AG10803 (cell line): ENCODE measurements at places on chromosomes 7 and 10.
A peak's percentile ranks its signal among the peaks of the same experiment; 100 is the strongest.

GRCh38 chr7:93205046-93205445 lies 21.2 kb downstream of the HEPACAM2 start:
- DNase-seq: no peak

DNA sequence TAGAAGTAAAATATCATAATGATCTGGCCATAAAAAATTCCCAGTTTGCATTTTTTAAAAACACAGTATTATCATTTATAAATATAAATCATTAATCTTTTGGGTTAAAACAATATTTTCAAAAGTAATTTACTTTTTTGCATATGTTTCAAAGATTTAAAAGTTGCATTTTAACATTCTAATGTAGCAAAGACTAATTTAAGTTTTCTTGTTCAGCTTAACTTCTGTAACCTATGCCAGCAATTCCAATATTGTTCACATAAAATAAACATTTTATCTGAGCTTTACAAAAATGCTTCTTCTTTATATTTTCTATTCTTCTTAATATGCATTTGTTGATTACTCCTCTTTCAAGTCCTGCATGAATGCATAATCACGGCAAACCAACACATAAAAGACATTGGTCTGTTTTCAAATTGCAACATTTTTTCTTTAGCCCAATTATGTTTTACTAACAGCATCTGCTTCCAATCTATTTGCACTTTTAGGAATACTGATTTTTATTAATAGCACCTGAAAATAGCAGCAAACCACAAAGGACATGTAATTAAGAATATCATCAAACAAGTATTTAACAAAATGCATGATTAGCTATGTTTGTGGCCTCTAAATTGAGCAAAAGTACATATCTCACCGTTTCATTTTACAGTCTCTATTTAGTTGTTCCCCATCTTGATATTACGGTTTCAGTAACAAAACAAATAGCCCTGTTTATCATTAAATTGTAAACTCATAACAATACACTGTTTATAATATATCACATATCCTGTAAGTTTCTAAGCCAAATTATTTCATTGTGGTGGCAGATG lies 286.9 kb upstream of the NFE2L3 start:
- no peak for DNase-seq

DNA sequence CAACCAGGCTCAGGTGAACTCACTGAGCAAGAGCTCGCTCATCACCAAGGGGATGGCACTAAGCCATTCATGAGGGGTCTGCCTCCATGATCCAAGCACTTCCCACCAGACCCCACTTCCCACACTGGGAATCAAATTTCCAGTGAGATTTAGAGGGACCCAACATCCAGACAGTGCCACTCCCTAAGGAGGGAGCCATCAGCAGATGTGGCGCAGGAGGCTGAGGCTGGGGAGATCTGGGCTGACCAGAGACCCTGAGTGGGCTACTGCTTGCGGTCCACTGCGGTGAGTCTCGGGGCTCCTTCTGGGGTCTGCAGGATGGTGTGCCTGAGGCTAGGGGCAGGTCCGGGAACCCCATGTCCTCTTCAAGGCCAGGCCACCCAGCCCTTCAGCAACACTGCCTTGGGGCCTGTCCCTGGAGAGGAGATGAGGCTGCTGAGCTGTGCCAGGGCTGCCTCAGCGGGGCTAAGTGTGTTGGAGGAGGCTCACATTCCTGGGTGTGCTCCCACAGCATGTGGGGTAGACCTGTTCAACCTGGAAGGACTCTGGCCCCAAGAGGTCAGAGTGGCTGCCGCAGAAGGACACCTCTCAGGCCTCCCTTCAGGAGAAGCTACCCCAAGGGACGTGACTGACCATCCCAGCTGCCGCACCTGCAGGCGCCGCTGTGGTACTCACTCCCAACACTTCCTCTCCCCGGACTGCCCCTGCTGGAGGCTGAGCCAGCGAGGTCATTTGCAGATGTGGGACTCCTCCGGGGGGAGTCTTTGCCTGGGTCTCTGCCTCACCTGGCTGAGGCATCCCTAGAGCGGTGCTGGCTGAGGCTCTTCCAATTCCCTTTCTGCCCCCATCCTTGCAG lies 22.3 kb upstream of the PCBD1 start:
- no peak for DNase-seq

DNA sequence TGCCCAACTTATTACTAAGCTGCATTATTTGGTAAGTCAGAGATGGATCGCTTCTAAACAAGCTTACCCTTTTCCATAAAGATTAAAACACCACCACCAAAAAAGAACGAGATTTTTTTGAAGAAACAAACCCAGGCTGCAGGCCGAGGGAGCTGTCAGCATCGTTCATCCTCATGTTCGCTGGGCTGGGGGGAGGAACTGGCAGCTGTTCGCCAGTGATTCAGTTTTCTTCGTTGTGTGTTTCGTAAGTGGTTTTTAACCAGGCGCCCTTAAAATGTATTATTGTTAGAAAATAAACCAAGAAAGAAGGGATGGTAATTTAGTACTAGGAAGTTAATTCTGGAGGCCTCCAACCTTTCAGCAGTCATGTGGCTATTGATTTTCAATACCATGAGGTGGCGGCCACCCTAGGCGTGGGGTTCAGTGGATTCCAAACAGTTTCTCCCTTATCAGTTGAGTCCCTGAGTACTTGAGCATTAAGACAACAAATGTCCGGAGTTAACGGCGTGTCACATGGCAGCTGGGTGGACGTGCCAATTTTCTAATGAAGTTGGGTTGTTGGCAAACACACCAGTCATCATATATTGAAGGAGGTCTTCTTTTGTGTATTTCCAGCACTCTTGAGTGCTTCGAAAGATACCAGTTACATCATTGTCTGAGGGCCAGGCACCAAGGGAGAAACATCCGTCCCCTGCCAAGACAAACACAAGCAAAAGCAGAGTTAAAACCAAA lies 173.2 kb downstream of the EBF3 start:
- no peak for DNase-seq

GRCh38 chr7:127887631-127888030 lies 143.6 kb downstream of the LRRC4 start:
- DNase-seq: no peak

- DNase-seq: no peak
These were observed 12.7 kb downstream of the FAS start for GRCh38 chr10:89003344-89003743.

- DNase-seq: peak; percentile 99
These were observed at the start of gene DDX50 for GRCh38 chr10:68901105-68901927. Gene DDX50 (plus strand): TSS chr10:68901315. CDS start chr10:68901385, 70 bp downstream.

DNA sequence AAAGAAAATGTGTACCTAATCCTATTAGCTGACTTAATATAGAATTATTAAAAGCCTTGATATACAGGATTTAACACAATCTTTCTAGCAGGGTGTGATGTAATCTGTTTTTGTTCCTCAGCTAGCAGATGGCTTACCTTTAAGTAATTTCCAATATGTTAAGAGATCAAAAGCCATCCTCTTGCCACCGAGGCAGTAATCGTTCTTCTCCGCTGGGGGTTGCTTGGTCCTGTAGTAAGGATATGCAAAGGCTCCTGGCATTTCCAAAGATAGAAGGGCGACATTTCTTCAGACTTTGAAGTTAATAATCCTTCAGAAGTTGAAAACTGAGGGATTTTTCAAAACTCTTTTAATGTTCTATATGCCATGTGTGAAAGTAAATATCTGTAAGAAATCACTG lies 156.4 kb downstream of the FZD1 start:
- no peak for DNase-seq
